Neural crest cell (in vitro differentiated cells): ENCODE measurements at places on chromosomes 6 and 20.
A peak's percentile ranks its signal among the peaks of the same experiment; 100 is the strongest.

DNA sequence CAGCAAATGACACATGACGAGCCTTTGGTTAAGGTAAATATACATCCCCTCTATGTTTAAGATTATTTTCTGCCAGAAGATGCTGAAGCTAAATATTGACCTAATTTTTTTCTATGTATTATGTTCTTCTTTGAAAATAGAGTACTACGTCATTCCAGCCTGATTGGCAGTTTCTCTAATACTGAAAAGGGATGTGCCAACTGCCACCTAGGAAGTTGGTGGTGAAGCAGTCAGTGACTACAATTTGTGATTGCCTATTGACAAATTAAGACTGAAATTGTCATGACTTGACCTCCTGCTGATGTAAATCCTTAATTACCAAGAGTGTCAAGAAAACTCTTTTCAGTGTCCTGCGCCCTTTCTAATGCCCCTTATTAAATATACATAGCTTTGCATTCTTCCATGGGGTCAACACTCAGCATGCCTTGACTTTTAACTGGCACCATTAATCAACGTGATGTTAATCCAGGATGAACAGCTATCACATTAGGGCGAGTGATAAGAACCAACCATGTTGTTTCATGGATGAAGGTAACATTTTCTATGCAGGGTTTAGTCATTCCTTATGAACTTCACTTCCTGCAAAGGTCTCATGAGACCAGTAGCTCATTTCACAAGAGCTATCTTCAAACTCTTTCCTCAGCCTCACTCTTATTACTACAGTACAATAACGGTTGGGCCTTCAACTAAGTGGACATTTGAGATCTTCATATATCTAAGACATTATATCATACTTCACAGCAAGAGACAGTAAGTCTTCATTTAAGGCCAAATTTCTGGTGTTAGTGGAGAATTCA lies 22.5 kb upstream of the SGK1 start:
- DNase-seq = no peak

GRCh38 chr6:119609865-119610264 lies 260.3 kb upstream of the MAN1A1 start:
- DNase-seq = no peak

DNA sequence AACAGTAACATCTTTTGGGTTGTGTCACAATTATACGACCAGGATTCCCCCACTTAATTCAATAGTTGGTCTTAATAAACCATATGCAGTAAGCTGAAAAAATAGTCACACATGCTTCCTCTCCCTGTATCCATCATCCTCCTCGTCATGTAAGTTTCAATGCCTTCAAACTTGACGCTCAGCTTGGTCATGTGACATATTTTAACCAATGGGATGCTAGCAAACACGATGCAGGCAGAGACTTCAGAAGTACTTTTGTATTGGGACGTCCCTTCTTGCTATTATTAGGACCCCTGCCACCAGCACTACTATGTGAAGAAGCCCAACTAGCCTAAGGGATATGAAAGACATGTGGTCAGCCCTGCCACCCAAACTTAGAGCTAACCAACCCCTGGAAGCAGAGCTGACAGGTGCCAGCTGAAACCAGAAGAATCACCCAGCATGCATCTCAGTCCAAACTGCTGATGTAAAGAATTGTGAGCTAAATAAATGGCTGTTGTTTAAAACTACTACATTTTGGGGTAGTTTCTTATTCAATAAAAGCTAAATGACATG lies 49.3 kb downstream of the CGA start:
- DNase-seq = no peak

GRCh38 chr6:71982389-71982788 lies 96.0 kb downstream of the RIMS1 start:
- DNase-seq = no peak

- peak; percentile 78 for DNase-seq
Measured at GRCh38 chr6:722077-722524, 29.2 kb upstream of the EXOC2 start.

DNA sequence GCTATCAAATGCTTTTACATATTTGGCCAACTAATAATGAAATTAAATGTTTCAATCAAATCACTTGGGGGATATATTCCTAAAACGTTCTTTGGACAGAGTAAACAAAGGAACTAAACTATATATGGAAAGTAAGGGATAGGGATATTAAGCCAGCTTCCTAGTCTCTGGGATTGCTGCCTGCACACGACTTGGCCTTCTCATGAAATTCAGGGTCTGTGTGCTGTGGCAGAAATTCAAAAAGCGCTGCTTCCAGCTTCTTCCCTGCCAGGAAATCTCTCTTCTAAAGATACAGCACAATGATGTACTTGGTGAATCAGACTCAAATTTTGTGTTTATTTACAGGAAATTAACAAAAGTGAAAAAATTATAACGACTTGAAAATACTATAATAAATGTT lies 206.3 kb upstream of the RAB32 start:
- DNase-seq = no peak

- DNase-seq = no peak
Measured at GRCh38 chr20:36562724-36563123, 10.7 kb upstream of the TGIF2 start.

GRCh38 chr6:41008011-41008410 lies 31.0 kb downstream of the UNC5CL start:
- no peak for DNase-seq

GRCh38 chr6:126718600-126719327 lies 378.8 kb downstream of the CENPW start:
- DNase-seq = no peak

- DNase-seq = no peak
Measured at GRCh38 chr6:75143191-75143590, 62.7 kb downstream of the COL12A1 start.

- no peak for DNase-seq
Measured at GRCh38 chr6:501891-502601, 110.5 kb downstream of the IRF4 start.

DNA sequence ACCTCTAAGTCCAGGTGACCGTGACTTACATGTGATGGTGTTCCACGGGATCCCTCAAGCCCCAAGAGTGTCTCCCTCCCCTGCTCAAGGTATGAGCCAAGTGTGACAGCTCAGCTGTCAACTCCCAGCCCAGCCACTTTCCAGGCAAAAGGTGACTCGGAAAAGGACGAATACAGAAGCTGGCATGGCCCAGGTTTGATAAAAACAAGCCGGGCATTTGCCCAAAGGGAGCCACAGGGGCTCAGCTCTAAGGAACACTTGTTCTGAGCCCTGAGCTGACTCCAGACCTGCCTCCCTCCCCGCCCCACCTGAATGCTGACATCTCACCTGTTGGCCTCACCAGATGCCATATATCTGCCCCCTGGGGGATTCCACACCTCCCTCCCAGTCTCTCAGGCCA lies 43.0 kb upstream of the BPIFA2 start:
- DNase-seq = no peak

DNA sequence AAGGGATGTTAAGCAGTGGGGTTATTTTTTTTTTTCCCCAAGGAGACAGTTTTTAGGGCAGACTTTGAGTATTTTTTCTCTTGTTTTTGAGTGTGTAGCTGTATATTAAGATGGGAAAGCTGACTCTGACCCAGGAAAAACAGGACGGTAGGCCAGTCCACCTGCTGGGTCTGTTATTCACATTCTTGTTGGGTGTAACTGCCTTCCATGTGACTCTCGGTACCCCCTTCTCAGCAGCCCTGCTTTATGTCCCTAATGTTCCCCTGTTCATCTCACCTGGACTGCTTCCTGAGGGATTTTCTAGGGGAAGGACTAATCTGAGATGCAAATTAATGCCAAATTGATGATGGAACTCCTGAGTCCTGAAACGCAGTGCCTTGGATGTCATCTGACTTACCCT lies 21.9 kb downstream of the FOXO3 start:
- no peak for DNase-seq

DNA sequence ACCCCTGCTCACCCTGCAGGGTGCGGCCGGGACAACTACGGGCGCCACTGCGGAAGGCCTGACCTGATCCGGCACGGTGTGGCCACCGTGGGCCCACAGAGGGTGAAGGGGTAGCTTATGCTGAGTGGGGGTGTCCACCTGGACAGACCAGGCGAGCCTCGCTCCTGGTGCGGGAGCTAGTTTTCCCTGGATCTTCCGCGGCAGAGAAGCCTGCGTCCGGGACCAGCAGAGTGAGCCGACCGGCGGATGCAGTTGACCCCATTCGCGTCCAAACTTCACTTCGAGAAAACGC lies 38.2 kb downstream of the NCR2 start:
- no peak for DNase-seq

GRCh38 chr20:3864518-3864917 lies 17.9 kb downstream of the MAVS start:
- DNase-seq = no peak
